ENCODE measurements at places on chromosomes 11 and 22.

DNA sequence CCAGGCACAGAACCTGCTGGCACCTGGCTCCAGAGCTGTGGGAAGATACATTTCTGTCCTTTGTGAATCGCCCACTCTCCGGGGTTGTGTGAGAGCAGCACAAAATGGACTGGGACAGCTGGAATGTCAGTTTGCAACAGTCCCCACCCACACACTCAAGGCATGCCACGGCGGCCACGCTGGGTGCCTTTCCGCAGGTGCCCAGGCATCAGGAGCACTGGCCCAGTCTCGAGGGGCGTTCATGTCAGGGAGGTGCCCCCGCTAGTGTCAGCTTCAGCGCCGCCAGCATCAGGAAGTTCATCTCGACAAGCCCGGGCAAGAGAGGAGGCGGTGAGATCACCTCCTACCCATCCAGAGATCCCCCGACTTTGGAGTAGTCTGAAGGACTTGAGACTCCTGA, 2.1 kb downstream of the TP53AIP1 start:
- no peak for DNase-seq

DNA sequence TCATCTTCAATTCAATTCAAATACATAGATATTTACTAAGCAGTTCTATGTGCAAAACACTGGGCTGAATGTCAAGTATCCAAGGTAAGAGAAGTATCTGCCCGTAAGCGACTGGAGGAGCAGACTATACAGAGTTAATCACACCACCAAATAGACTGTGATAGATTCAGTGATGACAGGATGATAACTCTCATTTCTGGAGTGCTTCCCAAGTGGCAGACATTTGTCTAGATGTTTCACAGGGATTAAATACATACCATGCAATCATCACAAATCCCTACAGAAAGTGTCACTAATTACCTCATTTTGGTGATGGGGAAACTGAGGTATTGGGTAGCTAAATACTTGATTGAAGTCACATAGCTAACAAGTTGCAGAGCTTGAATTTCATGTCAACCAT, 508.7 kb upstream of the TENM4 start:
- no peak for DNase-seq

DNA sequence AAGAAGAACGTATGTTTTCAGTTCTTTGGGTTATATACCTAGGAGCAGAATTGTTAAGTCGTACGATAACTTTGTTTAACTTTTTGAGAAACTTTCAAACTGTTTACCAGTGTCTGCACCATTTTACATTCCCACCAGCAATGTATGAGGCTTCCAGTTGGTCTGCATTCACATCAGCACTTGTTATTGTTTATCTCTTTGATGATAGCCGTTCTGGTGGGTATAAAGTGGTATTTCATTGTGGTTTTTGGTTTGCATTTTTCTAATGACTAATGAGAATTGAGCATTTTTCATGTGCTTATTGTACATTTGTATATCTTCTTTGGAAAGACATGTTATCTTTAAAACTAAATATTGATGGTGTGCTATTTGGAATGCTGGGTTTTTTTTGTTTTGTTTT, 59.8 kb downstream of the KDM2A start:
- DNase-seq, result no peak

- DNase-seq, result no peak
Observed at GRCh38 chr11:104329078-104329665, 165.2 kb upstream of the PDGFD start.

- no peak for DNase-seq
Observed at GRCh38 chr11:78290293-78291176, 101.8 kb downstream of the USP35 start.

- no peak for DNase-seq
Observed at GRCh38 chr11:131614631-131615030, 244.2 kb downstream of the NTM start.

DNA sequence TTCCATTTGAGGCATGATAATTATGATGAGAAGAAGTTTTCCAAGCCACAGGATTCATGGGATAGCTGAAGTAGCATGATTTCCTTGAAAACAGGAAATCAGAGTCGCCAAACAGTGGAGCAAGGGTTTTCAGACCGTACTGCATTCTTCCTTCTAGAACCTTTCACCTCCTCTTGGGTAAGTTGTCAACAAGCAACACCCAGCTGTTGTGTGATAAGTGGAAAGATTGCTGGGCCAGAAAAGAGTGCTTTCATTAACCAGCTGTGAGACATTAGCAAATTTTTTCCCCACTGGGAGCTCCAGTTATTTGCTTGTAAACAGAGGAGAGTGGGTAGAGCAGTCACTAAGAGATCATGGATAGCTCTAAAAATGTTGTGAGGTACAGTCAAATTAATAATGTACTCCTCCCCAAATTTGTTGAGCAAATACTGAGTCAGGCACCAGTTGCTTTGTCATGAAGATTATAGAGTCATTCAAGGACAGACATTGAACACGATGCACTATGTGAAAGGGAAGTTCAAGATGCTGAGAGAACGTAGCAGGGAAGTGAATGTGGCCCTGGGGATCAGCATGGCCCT, 11.7 kb upstream of the MPEG1 start:
- no peak for DNase-seq

- no peak for DNase-seq
Observed at GRCh38 chr11:34890089-34890488, 26.1 kb downstream of the APIP start.

GRCh38 chr11:70470127-70470526, 71.8 kb downstream of the CTTN start:
- no peak for DNase-seq

DNA sequence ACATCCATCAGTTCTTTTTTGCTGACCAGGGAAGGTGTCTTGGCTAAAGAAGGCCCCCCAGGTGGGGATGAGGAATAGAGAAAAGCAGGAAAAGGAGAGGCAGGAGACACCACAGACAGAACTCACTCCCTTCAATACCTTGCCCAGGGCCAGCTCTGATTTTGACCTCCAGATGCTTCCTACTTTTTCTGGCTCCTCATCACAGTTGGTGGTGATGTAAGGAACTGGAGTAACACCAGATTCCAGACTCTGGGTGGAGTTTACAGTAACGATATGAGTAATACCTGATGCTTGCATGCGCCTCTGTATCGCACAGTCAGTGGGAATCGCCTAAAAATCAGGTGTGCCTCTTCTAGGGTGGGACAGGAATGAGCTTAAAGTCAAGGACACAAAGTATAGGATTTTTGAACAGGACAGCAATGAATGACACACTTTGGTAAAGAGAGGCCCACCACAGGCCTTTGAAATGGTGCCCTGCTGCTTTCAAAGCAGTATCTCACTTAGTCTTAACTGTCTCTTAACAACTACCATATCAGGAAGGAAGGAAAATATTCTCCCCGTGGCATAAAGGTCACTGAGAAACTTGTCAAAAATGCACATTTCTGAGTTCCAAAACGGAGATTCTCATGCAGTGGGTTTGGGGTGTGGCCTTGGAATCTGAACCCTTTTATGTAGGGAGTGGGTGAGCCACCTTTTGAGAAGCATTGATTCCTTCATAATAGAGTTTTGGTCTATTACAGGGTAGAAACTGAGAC, 140.8 kb downstream of the SNX19 start:
- DNase-seq, result no peak

DNA sequence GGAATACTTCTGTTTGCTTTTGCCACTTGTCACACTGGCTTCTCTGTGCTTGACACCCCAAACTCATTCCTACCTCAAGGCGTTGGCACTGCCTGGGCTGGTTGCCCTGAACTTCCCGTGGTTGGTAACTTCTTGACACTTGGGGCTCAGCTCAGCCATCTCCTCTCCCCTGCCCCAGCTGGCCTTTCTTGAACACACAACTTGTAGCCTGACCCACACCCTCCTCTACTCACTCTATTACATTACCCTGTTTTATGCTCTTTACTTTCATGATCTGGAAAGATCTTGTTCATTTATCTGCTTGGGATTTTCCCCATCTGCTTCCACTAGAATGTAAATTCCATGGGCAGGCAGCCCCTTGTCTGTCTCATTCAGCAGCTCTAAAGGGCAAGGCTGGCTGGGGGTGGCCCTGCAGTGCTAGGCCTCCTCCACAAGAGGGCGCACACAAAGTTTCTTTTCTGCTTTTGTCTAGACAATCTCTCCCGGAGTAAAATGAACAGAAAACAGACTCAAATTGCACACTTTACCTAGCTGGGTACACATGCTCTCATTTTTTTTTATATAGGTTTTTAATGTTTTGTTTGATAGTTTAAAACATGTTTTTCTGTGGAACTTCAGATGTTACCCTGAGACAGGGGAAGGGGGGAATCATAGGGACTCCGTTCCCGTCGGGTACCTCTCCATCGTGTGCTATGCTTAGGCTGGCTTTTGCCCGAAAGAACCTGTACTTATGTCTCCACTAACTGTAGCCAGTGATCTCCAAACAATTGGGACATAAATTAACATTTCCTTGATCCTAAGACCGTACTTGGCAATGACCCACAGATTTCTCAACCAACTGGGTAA, 16.4 kb upstream of the MRGPRX2 start:
- DNase-seq, result no peak

DNA sequence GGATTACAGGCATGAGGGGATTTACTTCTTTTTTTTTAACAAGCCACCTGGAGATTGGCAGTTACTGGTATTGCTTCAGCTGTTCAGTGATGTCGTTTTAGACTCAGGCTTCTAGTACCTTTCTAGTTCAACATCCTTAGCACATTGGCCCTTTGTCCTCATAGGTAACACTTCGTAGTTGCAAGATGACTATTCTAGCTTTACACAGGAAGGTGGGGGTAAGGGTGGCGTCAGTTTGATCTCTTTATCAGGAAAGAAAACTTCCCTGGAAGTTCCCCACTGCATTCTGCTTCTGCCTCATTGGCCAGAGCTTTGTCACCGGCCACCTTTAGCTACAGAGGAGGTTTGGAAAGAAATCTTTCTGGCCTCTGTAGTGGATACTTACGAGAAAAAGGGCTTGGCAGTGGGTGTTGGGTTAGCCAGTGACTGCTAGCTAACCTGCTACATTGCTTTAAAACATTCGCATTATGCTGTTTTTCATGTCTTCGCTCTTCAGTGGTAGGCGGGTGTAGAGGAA, 40.7 kb downstream of the SFI1 start:
- no peak for DNase-seq

- DNase-seq, result no peak
Observed at GRCh38 chr22:17880468-17880867, 106.2 kb upstream of the BID start.

GRCh38 chr22:19317865-19318264, 26.3 kb upstream of the CLTCL1 start:
- no peak for DNase-seq

GRCh38 chr11:10785146-10785474, 23.6 kb downstream of the EIF4G2 start:
- no peak for DNase-seq

GRCh38 chr11:26960281-26960680, 33.6 kb upstream of the FIBIN start:
- no peak for DNase-seq
